ENCODE measurements at places on chromosomes 7 and 10. TPM values are rescaled to one million over a fixed set of nuclear protein-coding genes. Genes with fewer than 3 reads are reported as not detected.

The GRID2IP gene
- total RNA-seq = not detected

The CASD1 gene
- total RNA-seq = 14.3 TPM

The KEL gene
- total RNA-seq = not detected

The GSTO2 gene
- 3.8 TPM for total RNA-seq

The WDR86 gene
- 3.8 TPM for total RNA-seq

The CBLL1 gene
- 22.4 TPM for total RNA-seq

The MSMB gene
- not detected for total RNA-seq

The FEZF1 gene
- total RNA-seq = not detected

The TUBGCP2 gene
- total RNA-seq = 79.1 TPM

The ARL4A gene
- 32.7 TPM for total RNA-seq

All from smooth muscle cell of trachea (primary cell).